ENCODE measurements at places on chromosomes 1 and 21.

DNA sequence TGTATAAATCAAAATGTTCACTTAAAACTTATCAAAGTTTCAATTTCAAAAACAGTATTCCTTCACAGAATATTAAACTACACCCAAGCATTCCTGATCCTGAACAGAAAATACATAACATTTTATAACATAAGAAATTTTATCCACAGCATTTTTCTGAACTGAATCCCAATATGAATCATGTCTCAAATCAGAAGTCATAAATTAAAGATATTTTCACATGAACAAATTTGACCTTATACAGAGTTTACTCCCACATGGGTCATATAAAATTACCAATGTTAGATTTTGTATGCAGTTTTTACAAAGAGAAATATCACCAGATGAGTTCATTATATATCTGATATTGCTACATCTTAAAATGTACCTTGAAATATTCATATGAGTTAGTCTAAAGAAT lies 48.6 kb upstream of the ASPM start:
- no peak for DNase-seq
- H3K4me3 ChIP-seq, result no peak overlapping the region
- H3K36me3 ChIP-seq, result no peaks in the 10 kb centered on the region
- peaks cover 8% of the 10 kb centered on the region for H3K4me1 ChIP-seq

- no peak for DNase-seq
- H3K27ac ChIP-seq, result no peak overlapping the region
- H3K4me1 ChIP-seq, result peaks cover 5% of the 10 kb centered on the region
- no peaks in the 10 kb centered on the region for H3K36me3 ChIP-seq
- H3K27me3 ChIP-seq, result no peaks in the 10 kb centered on the region
Observed at GRCh38 chr1:99682291-99682751, 36.4 kb downstream of the PALMD start.

DNA sequence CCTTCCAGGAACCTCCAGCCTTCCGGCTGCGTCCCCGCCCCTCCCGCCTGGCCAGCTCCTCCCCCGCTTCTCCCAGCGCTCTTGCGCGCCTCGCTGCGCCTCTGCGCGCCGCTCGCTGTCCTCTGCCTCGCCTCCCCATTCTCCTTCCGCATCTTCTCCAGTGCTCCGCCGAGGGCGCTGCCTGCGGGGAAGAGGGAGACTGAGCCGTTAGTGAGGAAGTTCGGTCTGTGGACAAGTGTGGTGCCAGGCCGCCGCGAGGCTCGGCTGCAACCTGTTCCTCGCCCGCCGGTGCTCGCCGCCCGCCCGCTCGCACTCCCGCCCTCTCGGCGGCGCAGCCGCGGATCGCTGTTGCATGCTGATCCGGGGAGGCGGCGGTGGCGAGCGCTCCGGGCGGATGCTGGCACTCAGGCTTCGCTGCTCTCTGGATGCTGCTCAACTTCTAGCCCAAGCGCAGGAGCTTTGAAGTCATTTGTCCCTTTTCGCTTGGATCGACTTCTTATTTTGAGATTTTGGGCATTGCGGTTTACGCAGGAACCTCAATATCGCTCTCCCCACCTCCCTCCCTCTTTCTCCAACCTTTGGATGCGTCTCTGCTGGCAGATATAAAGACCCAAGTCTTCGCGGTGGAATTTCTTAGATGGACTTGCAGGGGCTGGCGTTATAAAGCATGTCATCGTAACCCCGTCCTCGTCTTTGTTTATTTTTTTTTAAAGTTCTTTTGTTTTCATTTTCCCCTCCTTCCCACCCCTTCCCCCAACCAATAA lies 614 bp upstream of the CACNA1E start:
- H3K36me3 ChIP-seq, result no peaks in the 10 kb centered on the region
- no peak overlapping the region for H3K4me3 ChIP-seq
- H3K27ac ChIP-seq, result no peak overlapping the region
- no peak for DNase-seq
- peaks cover 11% of the 10 kb centered on the region for H3K4me1 ChIP-seq
- peaks cover 38% of the 10 kb centered on the region for H3K27me3 ChIP-seq

- no peaks in the 10 kb centered on the region for H3K27me3 ChIP-seq
- H3K4me3 ChIP-seq, result no peak overlapping the region
- H3K27ac ChIP-seq, result peak overlapping the region; percentile 37
- DNase-seq, result no peak
- no peaks in the 10 kb centered on the region for H3K4me1 ChIP-seq
Observed at GRCh38 chr1:158806916-158807536, 24.1 kb upstream of the MNDA start.

- peak overlapping the region; percentile 49 for H3K27ac ChIP-seq
- DNase-seq, result no peak
Observed at GRCh38 chr21:42302076-42302650, 13.0 kb downstream of the TFF3 start.

DNA sequence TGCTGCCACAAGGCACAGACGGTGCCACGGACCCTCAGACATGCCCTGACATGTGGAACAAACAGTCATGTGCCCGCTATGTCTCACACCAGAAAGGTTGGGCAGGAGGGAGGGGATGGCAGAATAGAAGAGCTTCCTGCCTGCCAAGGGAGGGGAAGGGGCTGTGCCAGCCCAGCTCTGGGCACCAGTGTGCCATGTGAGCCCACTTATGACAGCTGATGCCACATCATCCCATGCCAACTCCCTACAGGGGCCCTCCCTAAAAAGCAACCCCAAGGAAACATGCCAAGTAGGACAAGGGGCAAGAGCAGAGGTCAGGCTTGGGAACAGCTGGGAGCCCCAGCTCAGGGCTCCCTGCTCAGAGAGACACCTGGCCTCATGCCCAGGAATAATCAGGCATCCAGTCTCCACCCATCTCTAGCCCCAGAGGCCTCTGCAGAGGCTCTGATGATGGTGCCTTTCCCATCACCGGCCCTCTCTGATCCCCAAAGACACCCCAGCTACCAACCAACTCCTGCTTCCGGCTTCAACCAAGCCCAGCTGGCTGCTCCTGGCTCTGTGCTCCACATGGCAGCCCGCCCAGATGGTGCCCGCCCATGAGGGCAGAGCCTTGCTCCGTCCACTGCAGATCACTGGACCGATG lies 10.3 kb downstream of the ADGRB2 start:
- H3K4me1 ChIP-seq, result no peaks in the 10 kb centered on the region
- DNase-seq, result no peak
- H3K36me3 ChIP-seq, result no peaks in the 10 kb centered on the region
- H3K27ac ChIP-seq, result no peak overlapping the region

- DNase-seq, result peak; percentile 61
- H3K4me1 ChIP-seq, result peaks cover 10% of the 10 kb centered on the region
- peak overlapping the region; percentile 99 for H3K27ac ChIP-seq
- H3K36me3 ChIP-seq, result no peaks in the 10 kb centered on the region
- H3K27me3 ChIP-seq, result no peaks in the 10 kb centered on the region
Observed at GRCh38 chr1:45686015-45686287, 382 bp downstream of the GPBP1L1 start.
